ENCODE measurements at places on chromosomes 2 and 18.

DNA sequence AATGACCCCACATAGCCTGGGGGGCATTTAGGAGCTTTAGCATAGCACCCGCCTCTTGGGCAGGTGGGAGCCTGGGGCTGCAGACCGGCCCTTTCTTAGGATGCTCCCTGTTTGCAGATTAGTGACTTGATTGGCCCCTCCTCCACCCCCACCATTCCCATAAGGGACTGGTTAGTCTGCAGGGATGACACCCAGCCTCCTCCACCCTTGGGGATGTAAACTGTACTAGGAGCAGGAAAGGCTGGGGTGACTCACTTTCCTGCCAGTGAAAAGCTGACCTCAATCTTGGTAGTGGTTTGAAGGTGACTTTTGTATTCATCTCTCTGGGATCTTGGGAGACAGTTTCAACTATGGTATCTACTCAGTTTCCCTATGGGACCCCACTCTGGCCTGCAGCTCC lies 24.2 kb downstream of the CTIF start:
- no peak for DNase-seq

DNA sequence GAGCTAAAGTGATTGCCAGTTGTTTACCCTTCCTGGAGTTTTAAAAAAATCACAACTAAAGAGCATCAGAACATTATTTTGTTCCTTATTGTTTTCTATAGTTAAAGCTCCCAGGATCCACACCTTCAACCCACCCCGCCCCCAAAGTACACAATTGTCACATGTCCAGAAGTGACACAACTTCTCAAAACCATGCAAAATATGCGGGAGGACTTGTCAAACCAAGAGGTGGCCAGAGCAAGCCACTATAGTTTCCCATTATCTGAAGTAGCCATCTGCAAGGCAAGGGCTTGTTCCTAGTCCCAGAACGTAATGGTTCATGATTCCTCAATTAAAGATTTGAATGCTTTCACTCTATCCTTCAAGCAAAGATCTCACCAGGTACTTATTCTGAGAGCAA lies 9.9 kb upstream of the INO80C start:
- no peak for DNase-seq

DNA sequence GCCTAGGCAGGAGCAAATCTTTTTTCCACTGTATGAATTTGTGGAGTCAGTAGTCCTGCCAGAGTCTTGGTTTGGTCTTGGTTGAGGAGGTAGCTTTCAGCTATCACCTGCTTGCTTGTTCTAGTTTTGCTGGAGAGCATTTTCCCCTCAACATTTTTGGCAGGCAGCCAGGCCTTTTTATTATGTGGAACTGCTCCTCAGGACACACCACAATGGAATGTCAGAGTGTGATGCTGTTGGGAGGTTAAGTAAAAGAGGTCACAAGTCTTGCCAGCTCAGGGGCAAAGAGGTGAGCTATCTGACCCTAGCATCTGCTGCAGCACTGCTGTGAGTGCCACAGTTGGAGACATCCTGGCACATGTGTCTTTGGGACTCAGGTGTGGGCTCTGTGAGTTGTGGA lies 258.0 kb downstream of the CNTNAP5 start:
- no peak for DNase-seq

- DNase-seq, result no peak
Measured at GRCh38 chr2:233768076-233768475, 8.0 kb downstream of the UGT1A1 start.

GRCh38 chr2:25677877-25678276 lies 4.5 kb upstream of the DTNB start:
- DNase-seq, result no peak

DNA sequence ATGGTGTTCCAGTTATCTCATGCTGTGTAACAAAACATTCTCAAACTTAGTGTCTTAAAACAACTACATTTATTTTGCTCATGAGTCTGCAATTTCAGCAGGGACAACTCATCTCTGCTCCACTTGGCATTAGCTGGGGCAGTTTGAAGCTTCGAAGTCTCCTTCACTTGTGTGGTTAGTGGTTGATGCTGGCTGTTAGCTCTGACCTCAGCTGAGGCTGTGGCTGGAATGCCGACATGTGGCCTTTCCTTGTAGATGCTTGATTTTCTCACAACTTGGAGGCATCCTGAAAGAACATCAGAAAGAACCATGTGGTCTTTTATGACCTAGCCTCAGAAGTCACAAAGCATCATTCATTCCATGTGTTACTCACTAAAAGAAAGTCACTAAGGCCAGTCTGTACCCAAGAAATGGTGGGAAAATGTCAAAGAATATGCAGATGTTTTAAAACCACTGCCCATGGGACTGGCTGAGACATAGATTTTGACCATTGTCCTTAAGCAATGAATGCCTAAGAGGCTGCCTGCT lies 3.8 kb upstream of the TMSB10 start:
- no peak for DNase-seq

- no peak for DNase-seq
Measured at GRCh38 chr2:44051593-44052347, 56.0 kb upstream of the LRPPRC start.

- DNase-seq, result no peak
Measured at GRCh38 chr2:159573294-159573693, 43.1 kb downstream of the BAZ2B start.

- DNase-seq, result no peak
Measured at GRCh38 chr18:77407733-77408132, 158.1 kb downstream of the GALR1 start.

DNA sequence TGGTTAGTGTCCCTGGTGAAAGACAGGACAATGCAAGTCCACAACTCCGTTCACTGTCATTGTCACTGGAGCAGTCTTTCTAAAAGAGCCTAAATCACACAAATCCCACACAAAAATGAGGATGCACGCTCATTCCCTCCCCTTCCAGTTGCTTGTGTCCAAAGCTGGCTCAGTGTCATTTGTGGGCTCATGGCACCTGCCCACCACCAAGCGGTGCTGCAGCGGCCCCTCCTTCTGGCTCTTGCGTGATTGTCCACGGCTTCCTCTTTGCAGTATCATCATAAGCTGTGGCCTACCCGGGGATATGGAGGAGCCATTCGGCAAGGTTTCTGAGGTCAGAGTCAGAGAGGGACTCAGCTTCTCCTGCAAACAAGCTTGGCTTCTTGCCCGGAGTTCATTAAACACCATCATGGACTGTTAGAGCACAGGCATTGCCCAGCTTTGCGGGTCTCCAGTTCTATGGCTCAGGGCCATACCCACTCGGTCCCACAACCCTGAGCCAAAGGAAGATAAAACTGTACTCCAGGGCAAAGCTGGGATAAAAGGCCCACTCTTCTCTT lies 179.4 kb upstream of the AGAP1 start:
- DNase-seq, result no peak

DNA sequence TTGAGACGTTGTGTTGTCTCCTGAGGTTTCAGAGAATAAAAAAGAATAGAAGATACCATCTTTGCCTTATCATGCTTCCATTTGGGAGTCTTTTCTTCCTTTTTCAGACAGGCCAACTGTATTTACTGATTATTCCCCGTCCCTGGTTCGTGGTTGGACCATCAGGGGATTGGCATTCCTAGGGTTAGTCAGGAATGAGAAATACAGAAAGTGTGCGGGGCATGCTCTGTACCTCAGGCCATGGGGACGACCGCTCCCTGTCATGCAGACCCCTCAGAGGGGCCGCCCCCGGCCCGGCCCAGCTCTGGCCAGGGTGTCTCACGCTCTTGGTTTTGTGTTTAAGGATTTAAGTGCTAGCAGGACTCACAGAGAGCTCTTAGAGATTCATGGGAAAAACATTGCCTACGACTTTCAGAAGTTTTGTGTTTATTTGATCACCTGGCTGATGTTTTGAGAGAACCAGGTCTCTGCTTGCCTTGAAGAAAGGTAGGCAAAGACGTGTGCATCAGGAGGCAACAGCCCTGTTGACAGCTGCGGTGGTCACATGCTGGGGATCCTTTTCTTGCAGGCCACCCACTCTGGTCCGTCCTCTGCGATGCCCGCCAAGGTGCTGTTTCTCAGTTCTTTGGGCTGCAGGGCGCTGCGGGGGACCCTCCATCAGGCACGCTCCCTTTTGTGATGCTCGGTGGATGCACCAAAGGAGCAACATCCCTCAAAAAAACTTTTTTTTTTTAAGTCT lies 317.8 kb downstream of the AGAP1 start:
- DNase-seq, result no peak

- DNase-seq, result no peak
Measured at GRCh38 chr2:119179202-119179601, 20.7 kb upstream of the C1QL2 start.

DNA sequence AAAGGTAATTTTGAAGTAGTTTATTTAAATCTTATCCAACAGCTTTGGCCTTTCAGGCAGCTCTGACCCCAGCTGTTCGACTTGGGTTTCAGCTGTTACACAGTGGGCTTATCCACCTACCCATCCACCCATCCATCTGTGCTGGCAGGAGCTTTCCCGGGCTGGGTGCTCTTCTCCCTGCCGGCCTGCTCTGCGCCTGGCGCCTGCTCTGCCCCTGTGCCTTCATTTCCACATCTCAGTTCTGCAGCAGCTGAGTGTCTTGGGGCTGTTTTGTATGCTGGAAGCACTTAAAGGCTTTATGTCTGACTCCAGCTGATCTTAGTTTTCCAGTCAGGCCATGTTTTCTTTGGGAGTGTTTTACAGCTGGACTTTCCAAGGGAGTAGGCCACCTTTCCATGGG lies 24.2 kb downstream of the LDLRAD4 start:
- no peak for DNase-seq

GRCh38 chr2:102660070-102660469 lies 40.7 kb downstream of the SLC9A2 start:
- no peak for DNase-seq

DNA sequence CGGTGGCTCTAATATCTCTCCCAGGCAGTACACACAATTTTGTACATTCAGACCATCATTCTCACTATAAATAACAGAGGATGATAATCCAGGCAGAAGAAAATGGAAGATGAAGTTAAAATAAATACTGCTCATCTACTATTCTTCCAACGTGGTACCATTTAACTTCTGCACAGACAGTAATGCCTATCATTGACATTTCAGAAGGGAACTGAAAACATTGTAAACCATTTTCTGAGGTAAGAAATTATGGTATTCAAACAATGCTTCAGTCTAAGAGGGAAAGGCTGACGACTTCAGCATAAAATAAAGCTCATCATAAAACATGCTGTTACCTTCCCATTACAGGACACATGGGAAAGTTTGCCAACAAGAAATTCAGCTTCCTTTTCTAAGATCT lies 814.4 kb downstream of the NR4A2 start:
- no peak for DNase-seq

DNA sequence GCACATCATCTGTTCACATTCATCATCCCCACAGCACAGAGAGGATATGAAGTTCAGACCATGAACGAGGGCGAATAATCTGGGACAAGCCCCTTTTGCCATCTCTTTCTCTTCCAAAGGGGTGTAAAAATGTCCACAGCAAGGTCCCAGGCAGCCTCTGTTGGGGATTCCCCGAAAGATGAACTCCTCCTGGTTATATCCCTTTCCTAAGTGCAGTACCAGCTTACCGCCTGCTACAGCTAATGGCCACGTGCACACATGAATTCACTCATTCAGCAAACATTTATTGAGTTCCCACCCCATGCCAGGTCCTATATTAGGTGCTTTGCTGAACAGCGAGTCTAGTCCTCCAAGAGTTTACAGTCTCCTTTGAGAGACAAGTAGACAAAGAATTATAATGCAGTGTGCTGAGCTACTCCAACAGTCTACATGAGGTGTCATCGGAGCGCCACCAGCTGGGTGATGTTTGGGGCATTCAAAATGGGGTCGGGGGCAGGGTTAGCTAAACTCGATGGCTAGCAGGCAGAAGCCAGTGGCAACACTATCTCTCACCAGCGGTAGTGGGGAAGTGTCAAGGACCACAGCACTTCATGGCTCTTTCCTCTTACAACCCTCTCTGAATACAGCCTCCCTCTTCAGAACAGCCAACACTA lies 228.9 kb downstream of the TMEM163 start:
- DNase-seq, result no peak

- DNase-seq, result no peak
Measured at GRCh38 chr2:217242947-217243346, 383.1 kb upstream of the TNP1 start.

DNA sequence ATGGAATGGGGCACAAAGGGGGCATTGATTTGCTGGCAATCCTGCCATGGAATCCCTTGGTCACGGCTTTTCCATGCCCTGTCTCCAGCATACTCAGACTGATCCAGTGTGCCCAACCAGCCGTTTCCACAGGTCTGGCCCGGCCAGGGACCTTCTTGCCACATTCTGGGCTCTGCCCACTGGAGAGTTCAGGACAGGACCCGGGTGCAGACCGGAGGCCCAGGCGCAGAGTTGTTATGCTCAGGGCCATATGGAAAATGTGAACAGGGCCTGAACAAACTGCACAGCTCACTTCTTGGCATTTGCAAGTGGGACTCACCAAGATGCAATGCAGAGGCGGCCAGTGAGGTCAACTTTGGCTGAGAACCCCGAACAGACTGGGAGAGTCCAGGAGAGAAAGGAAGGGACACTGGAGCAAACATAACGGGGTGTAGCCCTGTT lies 15.6 kb upstream of the ASAP2 start:
- no peak for DNase-seq

GRCh38 chr18:12455496-12455895 lies 47.8 kb downstream of the PRELID3A start:
- DNase-seq, result no peak

- no peak for DNase-seq
Measured at GRCh38 chr2:30994227-30995056, 143.8 kb downstream of the GALNT14 start.

Data from stimulated activated CD8-positive, alpha-beta memory T cell treated with anti-CD3 and anti-CD28 coated beads, Interleukin-12 subunit alpha, Interleukin-12 subunit beta, amount 100 ng/mL, for 4 hours (primary cell).